T-helper 17 cell (primary cell): ENCODE measurements at places on chromosomes 2 and 18.
A peak's percentile ranks its signal among the peaks of the same experiment; 100 is the strongest.

DNA sequence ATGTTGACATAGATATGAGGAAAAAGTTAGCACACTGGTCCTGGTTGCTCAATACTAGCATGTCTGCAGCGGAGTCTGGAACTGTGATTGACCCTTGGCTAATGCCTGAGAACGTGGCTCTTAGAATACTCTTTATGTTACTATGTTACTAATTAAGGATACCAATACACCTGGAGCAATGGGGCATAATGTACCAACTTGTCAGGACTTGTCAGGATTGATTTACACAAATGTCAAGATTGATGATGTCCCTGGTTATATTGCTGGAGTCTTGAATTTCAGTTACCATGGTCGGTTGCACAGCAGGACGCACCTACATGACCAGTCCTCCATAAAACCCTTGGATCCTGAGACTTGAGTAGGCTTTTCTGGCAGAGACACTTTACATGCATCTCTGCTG lies 810.9 kb downstream of the CPS1 start:
- no peaks in the 10 kb centered on the region for H3K36me3 ChIP-seq
- no peak for DNase-seq

- DNase-seq = no peak
- no peaks in the 10 kb centered on the region for H3K27me3 ChIP-seq
- H3K4me3 ChIP-seq = no peak overlapping the region
- peaks cover 7% of the 10 kb centered on the region for H3K4me1 ChIP-seq
- H3K27ac ChIP-seq = no peak overlapping the region
Measured at GRCh38 chr2:169978402-169979017, 151.3 kb downstream of the UBR3 start.

DNA sequence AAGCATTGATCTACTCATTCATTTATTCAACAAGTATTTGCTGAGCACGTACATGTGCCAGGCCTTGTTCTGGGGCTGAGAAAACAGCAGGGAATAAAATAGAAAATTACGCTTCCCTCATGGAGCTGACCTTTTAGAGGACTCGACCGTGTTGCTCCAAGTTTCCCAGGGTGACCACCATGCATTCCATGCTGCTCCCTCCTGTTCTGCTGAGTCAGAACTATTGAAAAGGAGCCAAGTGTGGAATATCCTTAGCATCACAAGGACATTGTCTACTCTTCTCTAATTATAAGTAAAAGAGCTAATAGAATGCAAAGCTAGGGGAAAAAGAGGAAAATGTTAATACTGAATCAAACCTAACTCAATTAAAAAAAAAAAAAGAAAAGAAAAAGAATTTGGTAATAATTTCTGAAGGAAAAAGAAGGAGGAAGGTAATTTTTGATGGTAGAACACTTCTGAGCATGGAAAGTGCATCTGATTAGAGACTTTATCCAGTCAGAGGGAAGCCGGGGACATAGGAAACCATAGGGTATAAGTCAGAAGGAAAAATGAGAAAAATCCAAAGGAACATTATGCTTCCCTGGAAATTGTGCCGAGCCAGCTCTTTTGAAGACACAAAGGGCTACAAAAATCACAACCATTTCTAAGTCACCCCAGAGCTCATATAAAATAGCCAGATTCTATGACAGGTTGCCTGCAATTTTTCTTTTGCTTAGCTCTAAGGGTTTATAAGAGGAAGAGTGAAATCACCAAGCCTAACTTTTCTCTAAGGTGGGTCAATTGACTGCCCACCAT lies 339.4 kb downstream of the RND3 start:
- DNase-seq = no peak
- no peak overlapping the region for H3K4me3 ChIP-seq
- no peak overlapping the region for H3K27ac ChIP-seq
- no peaks in the 10 kb centered on the region for H3K4me1 ChIP-seq

DNA sequence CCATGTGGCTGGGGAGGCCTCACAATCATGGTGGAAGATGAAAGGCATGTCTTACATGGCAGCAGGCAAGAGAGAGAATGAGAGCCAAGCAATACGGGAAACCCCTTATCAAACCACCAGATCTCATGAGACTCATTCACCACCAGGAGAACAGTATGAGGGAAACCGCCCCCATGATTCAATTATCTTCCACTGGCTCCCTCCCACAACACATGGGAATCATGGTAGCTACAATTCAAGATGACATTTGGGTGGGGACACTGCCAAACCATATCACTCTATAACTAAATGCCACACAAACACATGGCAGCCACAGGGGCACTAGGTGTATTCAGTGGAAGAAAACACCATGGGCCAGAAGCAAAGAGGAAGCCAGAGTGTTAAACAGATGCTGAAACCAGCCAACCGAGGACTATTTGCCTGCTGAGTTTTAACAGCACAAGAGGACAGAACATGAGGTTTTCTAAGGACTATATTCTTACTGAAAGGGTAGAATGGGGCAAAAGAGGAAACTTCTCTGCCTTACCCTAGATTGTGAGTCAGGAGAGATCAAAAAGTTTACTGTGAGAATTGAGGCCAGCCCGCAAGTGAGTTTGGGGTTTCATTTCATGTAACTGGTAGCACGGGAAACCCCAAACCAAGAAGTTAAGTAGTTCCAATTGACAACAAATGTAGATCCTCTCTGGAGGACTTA lies 49.2 kb downstream of the SIGLEC15 start:
- H3K27ac ChIP-seq = peak overlapping the region; percentile 78
- peak overlapping the region; percentile 22 for H3K4me3 ChIP-seq
- DNase-seq = no peak
- no peaks in the 10 kb centered on the region for H3K27me3 ChIP-seq

DNA sequence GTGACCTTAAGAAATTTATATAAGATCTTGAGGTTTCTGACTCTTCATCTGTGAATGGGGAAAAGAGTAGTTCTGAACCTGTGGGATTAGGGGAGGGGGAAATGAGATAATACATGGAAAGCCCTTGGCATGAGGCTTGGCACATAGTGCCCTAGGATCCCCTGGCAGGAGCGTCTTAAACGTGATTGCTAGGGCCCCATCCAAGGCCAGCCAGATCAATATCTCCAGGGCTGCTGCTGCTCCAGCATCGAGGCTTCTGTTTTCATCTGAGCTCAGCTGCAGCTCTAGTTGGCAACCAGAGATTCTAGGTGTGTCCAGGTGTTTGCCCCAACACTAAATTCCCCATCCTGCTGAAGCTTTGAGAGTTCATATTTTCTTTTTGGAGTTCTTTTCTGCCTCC lies 71.0 kb downstream of the IL1R2 start:
- H3K4me3 ChIP-seq = peak overlapping the region; percentile 5
- peaks cover 2% of the 10 kb centered on the region for H3K36me3 ChIP-seq
- H3K27ac ChIP-seq = peak overlapping the region; percentile 49
- peaks cover 19% of the 10 kb centered on the region for H3K4me1 ChIP-seq

DNA sequence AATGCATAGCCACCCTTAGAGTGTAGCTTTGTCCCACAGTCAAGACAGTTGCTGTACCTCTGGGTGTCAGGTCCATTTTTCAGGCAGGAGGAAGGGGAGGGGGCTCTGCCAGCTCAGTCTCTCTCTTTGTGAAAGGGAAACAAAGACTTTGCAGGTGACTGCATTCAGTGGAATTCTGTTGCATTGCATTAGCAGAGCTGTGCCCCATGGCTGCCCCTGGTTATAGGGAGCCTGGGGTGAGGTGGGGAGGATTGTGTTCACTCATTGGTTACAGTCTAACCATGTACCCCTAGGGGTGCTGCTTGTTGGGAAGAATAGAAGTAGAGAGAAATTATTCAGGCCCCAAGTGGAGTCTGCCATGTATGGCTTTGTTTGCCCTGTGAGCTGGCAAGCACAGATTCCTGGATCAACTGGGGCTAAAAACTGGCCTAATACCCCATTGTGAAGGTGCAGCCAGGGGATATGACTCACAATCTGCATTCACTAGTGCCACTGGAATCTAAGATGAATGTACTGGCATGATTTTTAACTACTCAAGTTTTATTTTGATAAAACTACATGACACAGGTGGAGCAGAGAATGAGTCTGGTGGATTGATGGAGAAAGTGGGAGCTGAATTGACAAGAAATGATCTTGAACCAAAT lies 118.4 kb downstream of the SH3BP4 start:
- H3K4me3 ChIP-seq = no peak overlapping the region
- no peaks in the 10 kb centered on the region for H3K36me3 ChIP-seq
- no peak overlapping the region for H3K27ac ChIP-seq
- H3K27me3 ChIP-seq = peaks cover 28% of the 10 kb centered on the region
- no peak for DNase-seq
- H3K4me1 ChIP-seq = no peaks in the 10 kb centered on the region

GRCh38 chr2:207658156-207658555 lies 33.0 kb upstream of the METTL21A start:
- no peaks in the 10 kb centered on the region for H3K36me3 ChIP-seq
- H3K4me3 ChIP-seq = no peak overlapping the region
- H3K27me3 ChIP-seq = no peaks in the 10 kb centered on the region
- DNase-seq = no peak

- H3K27me3 ChIP-seq = peaks cover 16% of the 10 kb centered on the region
- H3K4me3 ChIP-seq = no peak overlapping the region
- no peak for DNase-seq
Measured at GRCh38 chr2:221629468-221629867, 57.4 kb upstream of the EPHA4 start.

DNA sequence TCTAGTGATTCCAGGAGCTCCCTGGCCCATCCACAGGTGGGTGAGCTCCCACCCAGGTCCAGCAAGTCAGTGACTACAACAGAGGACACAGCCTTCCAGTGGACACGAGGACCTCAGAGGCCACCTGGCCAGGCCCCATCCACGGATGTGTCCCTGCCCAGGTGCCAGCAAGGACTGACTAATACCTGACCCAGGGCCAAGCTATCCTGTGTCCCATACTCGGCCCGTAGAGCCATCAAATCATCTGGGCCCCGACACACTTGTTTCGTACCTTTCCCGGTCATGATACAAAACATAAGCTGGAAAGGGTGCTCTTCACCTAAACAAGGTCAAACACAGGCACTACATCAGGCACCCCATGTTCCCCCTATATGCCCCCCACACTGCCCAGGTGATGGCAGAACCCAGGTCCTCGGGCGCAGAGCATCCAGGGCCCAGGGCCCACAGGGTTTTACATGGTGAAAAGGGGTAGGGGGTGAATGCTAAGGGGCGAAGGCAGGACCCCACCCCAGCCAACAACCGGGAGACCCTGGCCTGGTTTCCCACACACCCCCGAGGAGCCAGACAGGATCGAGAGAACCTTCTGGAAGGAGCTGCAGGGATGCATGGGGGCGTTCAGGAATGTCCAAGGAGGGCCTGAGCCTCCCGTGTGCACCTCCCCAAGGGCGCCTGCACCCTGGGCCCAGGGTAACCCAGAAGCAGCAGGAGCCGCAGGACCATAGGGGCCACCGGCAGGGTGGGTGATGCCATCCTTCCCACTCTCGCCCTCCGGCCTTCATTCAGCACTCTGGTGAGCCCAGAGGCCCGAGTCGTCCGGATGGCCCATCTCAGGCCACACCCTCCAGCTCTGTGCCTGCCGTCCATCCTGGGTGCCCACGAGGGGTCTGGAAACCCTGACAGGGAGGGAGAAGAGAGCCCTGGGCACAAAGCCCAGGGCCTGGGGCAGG lies 94.3 kb downstream of the HDAC4 start:
- peaks cover 14% of the 10 kb centered on the region for H3K4me1 ChIP-seq
- H3K36me3 ChIP-seq = no peaks in the 10 kb centered on the region

- H3K27me3 ChIP-seq = no peaks in the 10 kb centered on the region
- peak; percentile 47 for DNase-seq
- peak overlapping the region; percentile 94 for H3K4me3 ChIP-seq
- peak overlapping the region; percentile 97 for H3K27ac ChIP-seq
- peaks cover 23% of the 10 kb centered on the region for H3K4me1 ChIP-seq
Measured at GRCh38 chr2:239380831-239381708, 19.8 kb downstream of the HDAC4 start.

DNA sequence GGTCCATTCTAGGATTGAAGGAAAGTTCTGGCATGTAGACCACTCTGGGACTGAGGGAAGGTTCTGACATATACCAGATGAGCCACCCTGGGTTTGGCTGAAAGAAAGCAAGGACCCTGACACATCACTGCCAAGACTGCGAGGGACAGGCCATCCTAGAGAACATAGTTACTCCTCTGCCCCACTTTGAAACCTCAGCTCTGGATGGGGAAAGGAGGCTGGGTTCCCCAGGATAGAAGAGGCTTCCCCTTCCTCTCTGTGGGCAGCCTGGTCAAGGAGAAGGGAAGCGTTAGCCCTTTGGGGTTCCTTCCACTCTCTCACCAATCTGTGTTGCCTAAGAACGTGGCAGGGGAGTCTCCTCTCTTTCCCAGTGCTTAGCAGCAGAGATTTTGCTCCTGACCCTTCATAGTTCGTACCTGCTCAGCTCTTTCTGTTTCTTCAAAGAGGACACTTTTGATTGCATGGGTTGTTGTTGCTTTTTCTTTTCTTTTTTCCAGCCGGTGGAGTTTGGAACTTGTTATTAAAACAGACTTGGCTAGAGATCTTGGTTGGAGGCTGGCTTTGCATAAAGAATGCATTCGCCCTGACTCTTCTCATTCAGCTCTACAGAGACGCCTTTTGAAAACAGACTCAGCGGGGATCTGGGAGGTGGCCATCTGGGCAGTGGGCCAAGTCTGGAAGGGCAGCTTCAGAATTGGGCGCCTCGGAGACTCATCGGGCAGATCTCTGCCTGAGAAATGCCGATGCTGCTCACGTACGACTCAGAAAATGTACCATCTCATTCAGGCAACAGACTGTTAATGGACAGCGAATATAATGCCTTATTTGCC lies 166.1 kb downstream of the CLIP4 start:
- H3K36me3 ChIP-seq = no peaks in the 10 kb centered on the region
- H3K4me3 ChIP-seq = no peak overlapping the region
- no peak for DNase-seq
- H3K27ac ChIP-seq = no peak overlapping the region

GRCh38 chr2:25251071-25251421 lies 82.7 kb upstream of the POMC start:
- peak overlapping the region; percentile 92 for H3K27ac ChIP-seq
- H3K4me1 ChIP-seq = peaks cover 33% of the 10 kb centered on the region
- H3K27me3 ChIP-seq = no peaks in the 10 kb centered on the region
- H3K4me3 ChIP-seq = peak overlapping the region; percentile 85
- H3K36me3 ChIP-seq = peaks cover 11% of the 10 kb centered on the region

- no peak overlapping the region for H3K27ac ChIP-seq
- H3K27me3 ChIP-seq = peaks cover 14% of the 10 kb centered on the region
- H3K36me3 ChIP-seq = no peaks in the 10 kb centered on the region
- DNase-seq = no peak
- no peaks in the 10 kb centered on the region for H3K4me1 ChIP-seq
Measured at GRCh38 chr2:153287109-153287801, 191.3 kb downstream of the RPRM start.

GRCh38 chr18:31230495-31230894 lies 67.8 kb upstream of the DSC1 start:
- no peaks in the 10 kb centered on the region for H3K36me3 ChIP-seq
- no peaks in the 10 kb centered on the region for H3K27me3 ChIP-seq
- DNase-seq = no peak
- no peak overlapping the region for H3K4me3 ChIP-seq

GRCh38 chr2:133012847-133013734 lies 343.1 kb upstream of the LYPD1 start:
- H3K4me1 ChIP-seq = no peaks in the 10 kb centered on the region
- H3K27me3 ChIP-seq = no peaks in the 10 kb centered on the region
- DNase-seq = no peak
- no peaks in the 10 kb centered on the region for H3K36me3 ChIP-seq
- H3K4me3 ChIP-seq = no peak overlapping the region
- H3K27ac ChIP-seq = no peak overlapping the region

- H3K27ac ChIP-seq = no peak overlapping the region
- H3K4me1 ChIP-seq = peaks cover 36% of the 10 kb centered on the region
Measured at GRCh38 chr2:233350708-233351107, 3.6 kb upstream of the DGKD start.
